ENCODE measurements at places on chromosomes 1 and 21. TPM values are rescaled to one million over a fixed set of nuclear protein-coding genes. Genes with fewer than 3 reads are reported as not detected.

The FCRL2 gene
- total RNA-seq: not detected

The TRIM17 gene
- total RNA-seq: 1.8 TPM

The DNASE2B gene
- total RNA-seq: not detected

The RGS8 gene
- not detected for total RNA-seq
